ENCODE measurements at places on chromosomes 3 and 15.

GRCh38 chr3:25665315-25666280 is 891 bp upstream of the TOP2B start:
- no peak for DNase-seq

GRCh38 chr3:195905970-195906864 is 2.1 kb downstream of the TNK2 start:
- DNase-seq, result peak; percentile 39

DNA sequence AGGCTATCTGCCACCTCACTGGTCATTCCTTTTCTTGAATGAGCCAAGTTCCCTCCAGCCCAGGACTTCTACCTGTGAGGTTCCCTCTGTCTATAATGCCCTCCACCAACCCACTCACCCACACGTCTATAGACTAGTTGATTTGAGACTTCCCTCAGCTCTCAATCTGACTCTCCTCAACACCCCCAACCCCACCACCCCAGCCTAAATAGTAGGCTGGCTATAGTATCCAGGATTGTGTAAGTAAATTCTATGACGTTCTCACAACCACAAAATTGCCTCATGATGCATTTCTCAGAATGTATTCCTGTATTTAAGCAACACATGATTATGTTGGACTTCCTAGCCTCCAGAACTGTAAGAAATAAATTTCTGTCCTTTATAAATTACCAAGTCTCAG is 2.2 kb downstream of the PLSCR1 start:
- DNase-seq, result no peak

- DNase-seq, result no peak
These were observed 164.6 kb upstream of the BCL6 start for GRCh38 chr3:187909866-187910265.
